ENCODE measurements at places on chromosomes 16 and 17.
A peak's percentile ranks its signal among the peaks of the same experiment; 100 is the strongest.

GRCh38 chr17:45162025-45162687 lies 481 bp downstream of the HEXIM2 start:
- no peak for DNase-seq

DNA sequence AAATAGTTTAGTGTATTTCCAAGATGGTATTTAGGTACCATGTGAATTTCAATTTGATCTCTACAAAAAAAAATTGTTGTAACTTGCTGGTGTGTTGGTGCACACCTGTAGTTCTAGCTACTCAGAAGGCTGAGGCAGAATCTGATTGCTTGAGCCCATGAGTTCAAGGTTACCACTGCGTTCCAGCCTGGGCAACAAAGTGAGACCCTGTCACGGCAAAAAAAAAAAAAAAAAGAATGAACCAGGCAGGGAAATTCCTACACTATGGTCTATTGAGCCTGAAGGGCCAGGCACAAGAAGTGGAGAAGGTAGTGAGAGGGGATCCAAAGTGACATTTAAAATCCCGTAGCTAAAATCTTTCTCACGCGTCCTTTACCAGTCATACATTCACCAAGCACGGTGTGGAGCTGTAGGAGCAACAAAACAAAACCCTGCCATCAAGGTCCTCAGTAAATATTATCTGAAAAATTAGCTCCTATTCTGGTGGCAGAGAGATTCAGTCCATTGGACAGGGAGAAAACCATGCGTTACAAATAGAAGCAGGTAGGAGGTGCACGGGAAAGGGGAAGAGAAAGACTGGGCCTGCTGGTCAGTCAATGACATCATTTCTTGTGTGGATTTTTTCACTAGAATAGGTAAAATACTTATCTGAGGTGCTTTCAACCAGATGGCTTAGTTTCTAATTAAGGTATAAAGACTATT lies 27.3 kb downstream of the TXNDC11 start:
- DNase-seq: no peak

DNA sequence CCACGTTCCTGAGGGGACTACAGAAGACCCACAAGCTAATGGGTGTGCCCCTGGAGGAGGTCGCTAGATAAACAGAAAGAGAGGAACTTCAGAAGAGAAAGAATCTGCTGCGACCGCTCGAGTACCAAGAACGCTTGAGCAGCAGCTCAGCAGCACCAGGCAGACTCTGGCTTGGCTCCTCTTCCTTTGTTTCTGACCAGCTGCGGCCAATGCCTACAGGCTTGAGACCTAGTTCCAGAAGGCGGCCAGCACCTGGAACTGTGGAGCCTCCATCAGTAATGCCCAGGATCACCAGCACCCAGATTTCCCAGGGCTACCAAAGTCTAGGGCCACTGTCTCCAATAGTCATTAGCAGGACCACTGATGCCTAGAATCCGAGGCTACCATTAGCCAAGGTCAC lies 26.0 kb upstream of the GOSR2 start:
- DNase-seq: no peak

DNA sequence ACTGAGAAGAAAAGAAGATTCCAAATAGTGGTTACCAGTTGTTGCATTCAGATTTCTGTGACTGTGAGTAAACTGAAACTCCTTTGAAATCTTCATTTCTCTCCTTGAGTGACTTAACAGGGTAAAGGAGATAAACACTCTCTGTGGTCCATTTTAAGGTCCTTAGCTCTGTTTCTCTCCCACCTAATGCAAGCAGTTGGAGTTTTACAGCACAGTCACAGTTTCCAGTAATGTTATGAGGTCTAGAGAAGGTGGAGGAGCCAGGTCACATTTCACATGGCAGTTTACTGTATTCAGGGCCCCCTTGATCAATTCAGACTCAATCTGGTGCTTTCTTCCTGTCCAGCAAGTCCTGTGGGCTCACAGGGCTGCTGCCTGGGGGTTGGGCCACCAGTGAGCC lies 32.2 kb upstream of the SLC12A3 start:
- no peak for DNase-seq

DNA sequence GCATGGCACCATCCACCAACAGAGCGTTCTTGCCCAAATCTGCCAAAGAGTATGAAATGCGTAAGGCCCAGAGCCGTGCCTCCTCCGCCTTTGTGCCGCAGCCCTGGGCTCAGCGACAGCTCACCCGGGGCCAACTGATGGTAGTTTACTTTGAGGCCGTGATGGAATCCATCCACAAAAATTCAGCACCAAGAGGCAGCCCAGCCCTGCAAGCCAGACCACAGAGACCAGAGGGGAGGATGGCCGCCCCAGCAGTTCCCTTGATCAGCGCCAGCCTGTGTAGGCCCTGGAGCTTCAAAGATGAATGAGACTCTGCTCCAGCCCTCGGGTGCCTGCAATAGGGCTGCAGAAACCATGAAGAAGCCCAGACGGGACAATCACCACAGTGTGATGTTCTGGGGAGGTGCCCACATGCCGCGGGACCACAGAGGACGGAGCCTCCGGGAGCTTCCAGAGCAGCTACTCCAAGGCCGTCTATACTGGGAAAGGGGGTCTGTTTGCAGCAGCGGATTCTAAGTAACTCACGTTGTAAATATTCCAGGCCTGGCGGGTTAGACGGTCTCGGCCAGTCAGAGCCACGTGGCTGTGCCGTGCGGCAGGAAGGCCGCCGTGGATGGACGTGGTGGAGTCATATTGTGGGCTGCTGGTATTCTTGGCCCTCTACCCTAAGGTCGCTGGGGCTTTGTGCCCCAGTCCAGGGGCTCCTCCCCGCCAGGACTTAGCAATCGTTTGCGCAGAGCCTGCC lies 80.3 kb downstream of the RBFOX3 start:
- DNase-seq: no peak

- peak; percentile 31 for DNase-seq
Measured at GRCh38 chr16:47392081-47392480, 68.8 kb downstream of the ITFG1 start.

DNA sequence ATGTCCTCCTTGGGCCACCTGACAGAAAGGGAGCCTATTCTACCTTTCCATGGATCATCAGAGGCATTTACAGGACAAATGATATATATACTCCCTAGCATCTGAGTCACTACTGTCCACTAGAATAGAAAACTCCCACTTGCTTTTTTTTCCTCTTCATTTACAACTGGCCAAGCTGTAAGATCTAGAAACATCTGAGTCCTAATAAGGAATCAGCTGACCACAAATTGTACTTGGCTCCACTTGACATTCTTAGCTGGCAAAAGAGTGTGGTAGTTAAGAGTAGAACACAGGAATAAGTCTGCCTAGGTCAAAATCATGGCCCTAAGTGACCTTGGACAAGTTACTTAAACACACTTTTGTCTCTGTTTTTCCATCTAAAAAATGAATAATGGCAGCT lies 5.2 kb downstream of the RUSF1 start:
- no peak for DNase-seq

DNA sequence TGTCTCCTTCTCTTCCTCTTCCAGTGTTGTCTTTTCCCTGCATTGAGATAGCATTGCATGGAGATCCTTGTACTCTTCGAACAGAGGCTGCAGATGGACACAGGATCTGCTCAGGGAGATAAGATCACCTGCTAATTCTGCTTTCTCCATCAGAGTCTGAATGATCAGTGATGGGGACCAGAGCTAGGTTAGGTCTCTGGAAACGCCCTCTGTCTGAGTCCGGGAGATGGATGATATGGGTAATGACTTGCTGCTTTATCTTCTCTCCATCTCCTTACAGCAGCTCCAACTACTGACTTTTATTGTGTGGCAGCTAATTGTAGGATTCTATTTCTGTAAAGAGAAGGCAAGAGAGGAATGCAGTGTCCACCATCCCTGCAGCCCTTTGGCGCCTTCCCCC lies 435.6 kb downstream of the WWOX start:
- DNase-seq: no peak

GRCh38 chr17:71765437-71765836 lies 355.4 kb upstream of the SOX9 start:
- DNase-seq: no peak

DNA sequence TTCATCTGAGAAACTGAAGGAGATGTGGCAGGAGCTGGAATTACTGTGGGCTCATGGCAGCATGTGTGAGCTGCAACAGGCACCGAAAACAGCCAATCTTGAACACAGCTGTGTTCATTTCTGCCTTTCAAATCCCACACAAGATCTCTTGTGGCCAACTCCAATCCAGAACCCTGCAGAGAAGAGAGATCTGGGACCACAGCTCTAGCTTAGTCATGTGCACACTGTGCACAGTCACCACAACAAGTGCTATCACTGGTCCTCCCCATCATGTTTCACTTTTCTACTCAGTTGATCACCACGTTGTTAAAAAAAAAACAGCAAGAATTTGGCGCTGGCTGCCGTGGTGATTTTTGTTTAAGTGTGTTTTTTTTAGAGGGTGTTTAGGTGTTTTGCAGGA lies 254.5 kb upstream of the ELAC2 start:
- no peak for DNase-seq

- DNase-seq: no peak
Measured at GRCh38 chr17:59277031-59277430, 54.4 kb upstream of the YPEL2 start.

GRCh38 chr17:39144416-39144840 lies 7.0 kb downstream of the PLXDC1 start:
- DNase-seq: no peak

All from activated naive CD4-positive, alpha-beta T cell treated with anti-CD3 and anti-CD28 coated beads, Interleukin-2, amount 10 ng/mL, durations not matched to agents 7 days and 5 days (primary cell).